ENCODE measurements at places on chromosomes 1 and 21. TPM values are rescaled to one million over a fixed set of nuclear protein-coding genes. Genes with fewer than 3 reads are reported as not detected.

DNA sequence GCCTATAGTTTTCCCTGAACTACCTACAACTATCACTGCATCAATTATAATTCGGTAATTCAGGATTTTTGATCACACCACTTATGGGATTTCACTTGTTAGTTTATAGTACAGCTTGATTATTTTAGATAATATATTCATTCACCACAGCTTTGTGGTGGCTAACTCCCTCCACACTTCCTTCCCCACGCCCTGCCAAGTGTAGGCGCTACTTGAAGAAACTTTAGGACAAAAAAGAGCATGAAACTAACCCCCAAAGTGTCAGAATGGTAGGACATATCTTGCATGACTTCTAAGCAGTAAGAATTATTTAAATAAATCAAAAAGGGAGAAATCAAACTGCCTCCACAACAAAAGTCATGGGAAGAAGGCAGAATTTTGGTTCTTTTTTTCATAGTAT, 70.1 kb downstream of the LHX9 start:
- DNase-seq, result no peak

TMPRSS2 gene
- total RNA-seq, result 0.10 TPM

GRCh38 chr1:9557624-9558023, 18.4 kb downstream of the SLC25A33 start:
- DNase-seq, result no peak

- peak; percentile 36 for DNase-seq
Observed at GRCh38 chr1:220803401-220804201, 16.9 kb downstream of the MTARC1 start.

GRCh38 chr1:32635508-32636277, 14.7 kb downstream of the ZBTB8OS start:
- DNase-seq, result no peak

Data from glomerular endothelial cell (primary cell).